ENCODE measurements at places on chromosomes 4 and X.
A peak's percentile ranks its signal among the peaks of the same experiment; 100 is the strongest.

GRCh38 chr4:155413451-155413850 lies 36.7 kb upstream of the MAP9 start:
- DNase-seq = no peak

GRCh38 chrX:134026565-134027311 lies 41.3 kb upstream of the GPC3 start:
- DNase-seq = peak; percentile 42

GRCh38 chr4:173919196-173919595 lies 364.3 kb downstream of the FBXO8 start:
- DNase-seq = no peak

GRCh38 chrX:152735860-152736511 lies 2.4 kb downstream of the MAGEA12 start:
- no peak for DNase-seq

- peak; percentile 44 for DNase-seq
Observed at GRCh38 chr4:118954246-118954645, 65.6 kb downstream of the SYNPO2 start.

DNA sequence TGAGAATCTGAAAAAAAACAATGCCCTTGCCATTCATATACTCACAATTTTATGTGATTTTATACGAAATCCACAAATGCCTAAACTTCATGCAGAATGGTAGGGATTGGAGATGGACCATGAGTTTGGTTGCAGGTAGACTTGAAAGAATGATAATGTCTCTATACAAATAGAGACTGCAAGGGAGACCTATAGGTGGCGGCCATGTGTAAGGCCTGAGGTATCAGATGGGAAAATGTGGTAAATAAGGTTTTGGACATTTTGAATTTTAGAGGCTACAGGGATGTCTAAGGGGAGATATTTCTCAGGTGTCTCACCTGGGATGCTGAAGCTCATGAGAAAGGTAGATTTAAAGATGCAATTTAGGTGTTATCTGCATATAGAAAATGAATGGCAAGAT lies 78.0 kb downstream of the GABRB1 start:
- no peak for DNase-seq

DNA sequence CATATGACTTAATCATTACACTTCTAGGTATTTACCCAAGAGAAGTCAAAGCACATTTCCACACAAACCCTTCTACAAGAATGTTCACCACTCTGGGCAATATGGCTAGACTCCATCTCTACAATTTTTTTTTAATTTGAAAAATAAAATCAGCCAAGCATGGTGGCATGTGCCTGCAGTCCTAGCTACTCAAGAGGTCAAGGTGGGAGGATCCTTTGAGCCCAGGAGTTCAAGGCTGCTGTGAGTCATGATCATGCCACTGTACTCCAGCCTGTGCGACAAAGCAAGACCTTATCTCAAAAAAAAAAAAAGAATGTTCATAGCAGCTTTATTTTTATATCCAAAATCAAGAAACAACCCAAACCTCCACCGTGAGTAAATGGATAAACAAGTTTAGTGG lies 70.3 kb upstream of the MBNL3 start:
- no peak for DNase-seq

GRCh38 chr4:100118181-100118580 lies 72.1 kb downstream of the DDIT4L start:
- peak; percentile 24 for DNase-seq

- no peak for DNase-seq
Observed at GRCh38 chr4:4254666-4255065, 6.6 kb upstream of the TMEM128 start.

DNA sequence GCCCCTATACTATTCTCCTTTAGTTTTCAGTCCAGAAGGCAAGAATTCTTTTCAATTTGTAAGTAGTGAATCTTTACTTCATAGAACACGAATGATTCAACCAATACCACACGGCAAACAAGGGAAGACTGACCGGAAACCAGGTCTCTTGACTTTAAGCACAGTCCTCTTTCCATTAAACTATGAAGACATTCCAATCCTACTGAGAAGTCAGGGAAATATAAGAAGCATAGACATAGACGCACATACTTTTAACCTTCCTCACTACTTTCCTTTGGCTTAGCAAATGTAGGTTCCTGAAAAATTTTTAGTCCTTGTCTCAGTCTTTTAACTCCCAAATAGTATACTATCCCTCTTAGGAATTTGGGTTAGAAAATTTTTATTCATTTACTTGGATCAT lies 9.1 kb downstream of the CHRDL1 start:
- DNase-seq = no peak

GRCh38 chr4:19531906-19532848 lies 719.5 kb upstream of the SLIT2 start:
- no peak for DNase-seq

DNA sequence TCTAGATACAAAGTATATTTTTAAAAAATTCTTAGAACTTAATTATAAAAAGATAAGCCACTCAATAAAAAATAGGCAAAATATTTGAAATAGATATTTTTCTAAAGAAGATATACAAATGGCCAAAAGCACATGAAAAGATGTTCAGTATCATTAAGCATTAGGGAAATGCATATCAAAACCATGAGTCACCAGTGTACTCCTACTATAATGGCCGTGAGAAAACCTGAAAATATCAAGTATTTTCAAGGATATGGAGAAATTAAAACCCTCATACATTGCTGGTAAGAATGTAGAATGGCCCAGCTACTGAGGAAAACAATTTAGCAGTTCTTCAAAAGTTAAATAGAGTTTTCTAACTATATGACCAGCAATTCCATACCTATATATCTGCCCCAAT lies 337.9 kb downstream of the CAMK2D start:
- DNase-seq = no peak

- no peak for DNase-seq
Observed at GRCh38 chr4:126856906-126857305, 775.9 kb upstream of the INTU start.

DNA sequence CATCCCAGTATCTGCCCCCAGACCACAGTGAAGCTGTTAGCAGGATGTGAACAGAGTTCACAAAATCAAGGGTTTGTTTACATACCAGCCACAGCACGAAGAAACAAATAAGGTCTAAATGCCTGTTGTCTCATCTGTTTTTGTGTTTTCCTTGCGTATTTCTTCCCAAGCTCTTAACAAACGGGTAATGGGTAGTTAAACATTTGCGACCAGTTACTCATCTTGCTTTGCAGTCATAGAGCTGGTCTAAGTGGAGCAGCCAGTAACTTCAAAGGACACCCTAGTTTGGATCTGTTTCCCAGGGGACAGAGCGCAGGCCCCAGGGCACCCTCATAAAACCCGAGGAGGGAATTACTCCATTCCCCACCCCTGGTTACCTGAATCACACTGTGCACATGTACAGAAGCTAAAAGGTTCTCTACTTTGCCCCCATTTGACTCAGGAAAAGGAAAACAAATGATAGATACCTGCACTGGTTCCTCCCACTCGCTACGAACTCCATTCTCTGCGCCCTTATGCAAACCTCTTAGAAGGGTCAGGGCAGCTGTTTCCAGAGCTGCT lies 68.8 kb downstream of the MAML3 start:
- DNase-seq = no peak

GRCh38 chr4:107564326-107564725 lies 155.7 kb downstream of the PAPSS1 start:
- DNase-seq = no peak

- DNase-seq = no peak
Observed at GRCh38 chr4:6773106-6773505, 9.4 kb upstream of the KIAA0232 start.

GRCh38 chr4:127097061-127097460 lies 535.7 kb upstream of the INTU start:
- no peak for DNase-seq

- DNase-seq = no peak
Observed at GRCh38 chr4:169902658-169903345, 123.4 kb downstream of the MFAP3L start.

DNA sequence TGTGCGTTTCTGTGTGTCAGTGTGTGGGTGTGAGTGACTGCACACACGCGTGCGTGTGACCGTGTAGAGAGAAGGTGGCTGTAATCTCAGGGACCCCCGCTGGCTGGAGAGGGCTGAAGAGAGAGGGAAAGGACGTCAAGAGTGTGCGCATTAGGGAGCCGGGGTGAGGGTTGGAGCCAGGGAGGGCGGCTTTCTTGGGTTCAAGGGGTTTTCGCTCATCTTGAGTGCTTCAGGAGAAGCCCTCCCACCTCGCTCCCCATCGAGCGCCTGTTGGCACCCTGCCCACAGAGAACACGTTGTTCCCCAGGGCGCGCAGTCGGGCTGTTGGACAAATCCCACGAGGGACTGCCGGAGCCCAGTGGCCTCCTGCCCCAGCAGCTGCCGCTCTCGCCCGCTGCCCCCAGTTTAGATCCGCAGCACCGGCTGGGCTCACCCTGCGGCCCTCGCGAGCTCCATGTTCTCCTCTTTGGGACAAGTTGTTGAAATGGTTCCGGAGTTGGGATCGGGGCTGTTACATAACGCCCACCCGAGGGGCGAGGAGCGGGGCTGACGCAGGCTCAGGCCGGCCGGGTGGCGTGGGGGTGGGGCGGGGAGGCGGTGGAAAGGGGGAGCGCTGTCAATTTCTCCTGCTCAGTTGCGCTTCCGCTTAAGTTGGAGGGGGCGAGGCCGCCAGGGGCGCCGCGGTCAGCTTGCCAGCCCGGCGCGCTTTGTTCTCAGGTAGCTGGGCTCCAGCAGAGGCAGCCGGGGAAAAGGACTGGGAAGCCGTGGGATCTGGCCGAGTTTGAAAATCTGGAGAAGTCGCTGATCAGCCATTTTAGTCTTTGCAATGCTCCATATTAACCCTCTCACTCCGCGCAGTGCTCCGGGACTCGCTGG lies 1.6 kb downstream of the GRIA2 start:
- no peak for DNase-seq

DNA sequence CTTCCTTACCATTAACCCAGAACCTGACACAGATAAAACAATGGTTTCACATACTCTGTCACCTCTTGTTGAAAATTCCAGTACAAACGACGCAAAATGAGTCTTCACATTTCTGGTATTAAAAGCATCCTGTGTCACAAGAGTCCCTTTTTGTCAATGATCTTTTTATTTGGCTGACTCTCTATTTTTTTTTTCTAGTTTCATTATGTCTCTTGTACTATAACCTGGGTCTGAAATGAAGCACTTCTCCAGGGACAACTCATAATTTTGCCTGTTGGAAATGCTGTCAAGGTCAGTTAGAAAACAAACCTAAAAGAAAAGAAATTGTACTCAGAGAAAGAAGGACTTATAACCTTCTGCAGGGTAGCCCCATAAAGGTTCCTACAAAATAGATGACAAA lies 93.1 kb downstream of the NR3C2 start:
- no peak for DNase-seq

- DNase-seq = no peak
Observed at GRCh38 chr4:16213121-16213520, 13.2 kb downstream of the TAPT1 start.

DNA sequence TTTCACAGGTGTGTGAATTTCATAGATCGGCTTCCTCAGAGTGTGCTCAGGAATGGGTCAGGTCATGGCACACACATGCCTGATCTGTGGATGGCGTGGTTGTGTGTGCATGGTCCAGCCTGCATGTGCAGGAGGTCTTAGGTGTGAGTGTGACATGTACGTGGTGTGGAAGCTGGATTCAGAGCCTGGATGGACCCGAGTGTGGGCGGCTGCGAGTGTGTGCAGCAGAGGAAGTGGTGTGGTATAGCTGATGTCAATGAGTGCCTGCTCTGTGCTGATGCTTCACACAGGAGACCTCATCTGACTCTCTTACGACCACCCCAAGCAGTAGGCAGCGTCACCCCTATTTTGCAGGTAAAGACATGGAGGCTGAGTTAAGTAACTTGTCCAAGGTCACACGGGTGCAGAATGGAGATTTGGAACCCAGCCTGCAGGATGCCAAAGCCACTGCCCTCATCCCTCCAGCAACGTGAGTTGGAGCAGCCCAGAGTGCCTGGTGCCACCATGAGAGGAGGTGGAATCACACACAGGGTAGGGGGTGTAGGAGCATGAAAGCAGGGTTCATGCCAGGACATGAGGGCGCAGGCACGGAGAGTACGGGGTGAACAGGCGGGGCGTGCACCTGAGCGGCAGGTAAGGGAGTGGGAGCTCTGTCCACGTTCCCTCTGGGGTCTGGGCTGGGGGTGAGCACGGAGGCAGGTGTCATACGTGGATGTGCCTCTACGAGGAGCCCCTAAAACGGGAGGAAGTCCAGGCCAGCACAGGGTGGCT lies 24.2 kb upstream of the C4orf50 start:
- DNase-seq = no peak

DNA sequence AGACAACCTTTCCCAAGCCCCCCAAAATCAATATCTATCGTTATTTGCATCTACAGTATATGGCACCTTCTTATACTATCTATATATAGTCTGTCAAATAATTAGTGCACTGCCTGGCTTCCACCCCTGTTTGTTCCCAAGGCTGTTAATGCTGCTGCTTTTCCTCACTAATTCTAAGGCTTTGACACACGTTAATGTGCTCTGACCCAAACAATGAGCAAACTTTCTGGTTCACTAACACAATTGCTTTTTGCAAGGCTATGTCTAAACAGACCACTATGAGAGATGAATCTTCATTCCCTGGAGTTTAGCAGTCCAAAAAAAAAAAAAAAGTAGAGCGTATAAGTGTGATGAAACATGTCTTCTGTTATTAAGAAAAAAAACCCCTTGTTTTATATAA lies 360.9 kb upstream of the AGA start:
- DNase-seq = no peak

DNA sequence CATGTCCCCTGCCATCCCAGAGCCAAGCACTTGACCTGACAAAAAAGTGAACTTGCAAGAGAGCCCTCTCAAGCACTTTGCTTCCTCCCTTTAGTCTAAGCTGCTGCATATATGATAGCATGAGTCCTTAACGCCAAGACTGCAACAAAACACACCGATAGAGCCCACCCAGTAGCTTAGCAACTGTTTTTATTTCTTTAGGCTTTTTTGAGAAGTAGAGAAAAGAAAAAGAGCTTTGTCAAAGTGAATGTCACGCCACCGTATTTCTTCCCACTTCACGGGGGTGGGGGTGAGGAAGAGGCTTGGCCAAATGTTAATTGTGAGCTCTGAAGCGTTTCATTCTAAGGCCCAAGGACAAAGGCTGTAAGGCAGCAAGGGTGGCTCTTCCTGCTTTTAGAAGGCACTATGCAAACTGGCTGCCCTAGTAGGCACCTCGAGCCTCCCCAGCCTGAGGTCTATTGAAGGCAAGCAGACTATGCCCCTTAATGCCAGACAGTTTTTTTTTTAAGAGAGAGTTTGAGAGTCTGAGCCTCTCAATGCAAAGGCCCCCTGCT lies 138.6 kb downstream of the HS6ST2 start:
- no peak for DNase-seq

GRCh38 chr4:47104986-47105385 lies 73.6 kb downstream of the GABRB1 start:
- no peak for DNase-seq
